HFF-Myc (cell line): ENCODE measurements at places on chromosomes 5 and 9.

GRCh38 chr5:17184588-17184987 is 32.8 kb upstream of the BASP1 start:
- no peak for DNase-seq

GRCh38 chr5:124923131-124923530 is 176.7 kb upstream of the ZNF608 start:
- no peak for DNase-seq

- DNase-seq: no peak
Measured at GRCh38 chr9:11064909-11065308, 452.1 kb upstream of the PTPRD start.

DNA sequence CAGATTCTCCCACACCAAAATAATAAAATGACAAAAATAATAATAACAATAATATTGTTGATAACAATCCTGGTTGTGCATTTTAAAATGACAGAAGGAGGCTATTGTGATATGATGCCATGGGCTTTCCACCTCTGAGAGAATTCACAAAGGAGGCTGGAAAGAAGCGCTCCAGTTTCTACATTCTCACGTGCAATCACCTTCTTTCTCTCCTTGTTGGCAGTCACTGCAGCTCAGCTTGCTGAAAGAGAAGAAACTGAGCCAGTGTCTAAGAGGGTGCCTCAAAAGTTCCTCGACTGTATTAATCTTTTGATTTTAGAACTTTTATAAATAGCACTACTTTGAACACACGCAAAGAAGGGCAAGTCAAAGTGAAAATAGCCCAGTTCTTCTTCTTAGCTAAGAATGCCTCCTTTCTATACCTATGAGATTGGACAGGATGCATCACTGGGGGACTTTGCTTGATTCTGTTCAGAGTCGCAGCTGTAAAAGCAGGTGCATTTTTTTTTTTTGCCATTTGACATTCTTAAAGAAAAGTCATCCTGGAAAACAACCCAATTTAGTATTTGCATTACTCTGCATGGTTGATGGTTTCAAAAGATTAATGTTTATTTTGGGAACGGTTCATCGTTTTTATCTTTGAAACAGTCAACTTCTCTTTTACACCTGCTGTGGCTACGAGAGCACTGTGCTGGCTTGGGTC is 12.4 kb upstream of the SUB1 start:
- no peak for DNase-seq

GRCh38 chr9:136882109-136882946 is 4.0 kb upstream of the TRAF2 start:
- DNase-seq: peak; percentile 50

- DNase-seq: no peak
Measured at GRCh38 chr5:115450741-115451140, 93.8 kb downstream of the FEM1C start.

DNA sequence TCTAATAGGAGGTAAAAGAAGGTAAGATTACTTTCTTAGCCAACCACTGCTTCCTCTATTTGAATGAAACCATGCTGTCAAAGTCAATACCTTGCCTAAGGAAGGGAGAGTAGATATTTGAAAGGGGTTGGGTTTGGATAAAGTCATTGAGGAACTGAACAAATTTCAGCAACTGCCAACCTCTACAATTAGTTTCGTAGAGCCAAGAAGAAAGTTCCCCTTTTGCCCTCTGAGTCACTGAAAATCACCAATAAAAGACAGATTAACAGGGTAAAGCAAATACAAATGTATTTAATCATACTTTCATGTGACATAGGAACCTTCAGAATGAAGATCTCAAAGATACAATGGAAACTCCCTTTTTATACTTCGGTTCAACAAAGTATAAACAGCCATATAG is 615.7 kb downstream of the GABRG2 start:
- DNase-seq: no peak

GRCh38 chr9:131707733-131708157 is 32.1 kb downstream of the RAPGEF1 start:
- no peak for DNase-seq

GRCh38 chr9:73011956-73012355 is 59.1 kb upstream of the ALDH1A1 start:
- no peak for DNase-seq

DNA sequence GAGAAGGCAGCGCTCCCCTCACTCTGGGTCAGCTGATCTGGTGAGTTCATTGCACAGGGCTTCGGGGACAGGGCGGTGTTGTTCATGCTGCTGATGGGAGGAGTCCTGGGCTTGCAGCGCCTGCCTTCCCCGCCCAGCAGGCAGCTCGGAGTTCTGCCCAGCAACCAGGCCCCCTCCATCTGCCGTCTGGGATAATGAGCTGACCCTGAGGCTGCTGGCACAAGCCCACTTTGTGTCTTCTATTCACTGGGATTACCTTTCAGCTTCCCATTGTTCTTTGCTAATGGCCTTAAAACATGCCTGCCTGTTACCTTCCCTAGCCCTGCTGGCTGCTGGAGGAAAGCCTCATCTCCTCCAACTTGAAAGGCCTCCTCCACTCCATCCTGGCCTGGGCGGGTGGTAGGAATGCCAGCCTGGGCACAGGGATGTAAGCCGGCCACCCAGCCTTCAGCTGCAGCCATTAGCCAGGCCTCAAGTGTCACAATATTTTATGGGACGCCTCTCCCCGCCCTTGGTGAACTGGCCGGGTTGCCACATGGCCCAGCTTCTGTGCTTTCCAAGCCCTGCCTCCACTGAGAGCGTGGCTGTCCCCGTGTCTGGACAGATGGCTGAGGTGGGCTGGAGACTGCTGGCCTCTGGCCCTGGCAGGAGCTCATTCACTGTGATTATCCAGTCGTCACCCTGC is 70.4 kb downstream of the GADD45G start:
- DNase-seq: no peak

GRCh38 chr5:126449751-126450271 is 26.6 kb downstream of the GRAMD2B start:
- no peak for DNase-seq

DNA sequence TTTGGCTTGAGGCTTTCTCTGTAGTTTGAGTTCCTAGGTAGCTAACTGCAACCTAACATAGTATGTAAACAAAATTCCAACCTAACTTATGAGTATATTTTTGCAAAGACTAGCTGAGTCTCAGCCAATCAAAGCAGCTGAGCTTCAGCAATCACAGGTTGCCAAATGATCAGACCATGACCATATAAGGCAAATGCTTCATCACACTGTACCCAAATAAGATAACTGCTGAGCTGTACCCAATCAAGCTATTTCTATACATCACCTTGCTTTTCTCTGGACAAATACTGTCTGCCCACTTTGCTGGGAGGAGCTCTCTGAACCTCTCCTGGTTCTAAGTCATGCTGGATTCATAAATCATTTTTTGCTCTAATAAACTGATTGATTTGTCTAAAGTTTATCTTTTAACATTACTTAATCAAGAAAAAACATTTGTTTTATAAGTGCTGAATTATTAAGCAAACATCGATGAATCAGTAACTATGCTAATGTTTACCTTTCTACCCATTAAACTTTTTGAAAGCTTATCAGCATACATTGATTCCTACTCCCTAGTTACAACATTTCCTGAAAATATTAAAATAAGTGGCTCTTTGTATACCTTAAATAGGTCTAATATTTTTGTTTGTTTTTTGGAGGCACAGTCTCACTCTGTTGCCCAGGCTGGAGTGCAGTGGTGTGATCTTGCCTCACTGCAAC is 129.7 kb upstream of the PCA3 start:
- peak; percentile 43 for DNase-seq

GRCh38 chr9:93122721-93123221 is 11.3 kb downstream of the NINJ1 start:
- DNase-seq: no peak
